H4 (cell line): ENCODE measurements at places on chromosomes 7 and 10. TPM values are rescaled to one million over a fixed set of nuclear protein-coding genes. Genes with fewer than 3 reads are reported as not detected.

Gene ACBD7
- 1.6 and 1.7 TPM in 2 replicates for total RNA-seq

Gene MAT1A
- total RNA-seq = 1.2 and 1.7 TPM in 2 replicates

- DNase-seq = no peak
These were observed 331.5 kb downstream of the PTEN start for GRCh38 chr10:88194961-88195367.

Gene LEP
- not detected in 2 replicates for total RNA-seq

GRCh38 chr10:70162151-70162891 is 8.0 kb downstream of the SAR1A start:
- DNase-seq = no peak

- DNase-seq = no peak
These were observed 49.0 kb downstream of the WNT2 start for GRCh38 chr7:117273814-117274225.

Gene TUBAL3
- 0.25 TPM in 1 of 2 replicates, not detected in the other for total RNA-seq

Gene ODAD2
- 1.2 and 1.8 TPM in 2 replicates for total RNA-seq

DNA sequence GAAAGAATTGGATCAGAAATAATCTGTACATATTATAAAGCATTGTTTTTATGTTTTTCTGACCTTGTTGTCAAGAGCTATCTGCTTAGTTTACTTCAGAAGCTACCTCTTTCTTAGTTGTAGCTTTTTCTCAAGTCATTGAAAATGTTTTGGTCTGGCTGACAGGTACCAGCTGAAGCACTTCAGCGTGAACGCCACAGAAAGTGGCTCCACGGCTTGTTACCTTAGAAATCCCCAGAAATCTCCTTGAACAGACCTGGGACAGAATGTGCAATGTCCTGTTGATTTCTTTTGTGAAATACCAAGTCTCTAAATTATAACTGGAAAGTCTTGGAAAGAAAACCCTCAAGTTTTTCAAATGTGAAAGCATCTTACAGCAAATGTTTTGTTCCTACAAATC is 96.8 kb downstream of the ZMYND11 start:
- no peak for DNase-seq
